ENCODE measurements at places on chromosomes 7 and 10.
A peak's percentile ranks its signal among the peaks of the same experiment; 100 is the strongest.

DNA sequence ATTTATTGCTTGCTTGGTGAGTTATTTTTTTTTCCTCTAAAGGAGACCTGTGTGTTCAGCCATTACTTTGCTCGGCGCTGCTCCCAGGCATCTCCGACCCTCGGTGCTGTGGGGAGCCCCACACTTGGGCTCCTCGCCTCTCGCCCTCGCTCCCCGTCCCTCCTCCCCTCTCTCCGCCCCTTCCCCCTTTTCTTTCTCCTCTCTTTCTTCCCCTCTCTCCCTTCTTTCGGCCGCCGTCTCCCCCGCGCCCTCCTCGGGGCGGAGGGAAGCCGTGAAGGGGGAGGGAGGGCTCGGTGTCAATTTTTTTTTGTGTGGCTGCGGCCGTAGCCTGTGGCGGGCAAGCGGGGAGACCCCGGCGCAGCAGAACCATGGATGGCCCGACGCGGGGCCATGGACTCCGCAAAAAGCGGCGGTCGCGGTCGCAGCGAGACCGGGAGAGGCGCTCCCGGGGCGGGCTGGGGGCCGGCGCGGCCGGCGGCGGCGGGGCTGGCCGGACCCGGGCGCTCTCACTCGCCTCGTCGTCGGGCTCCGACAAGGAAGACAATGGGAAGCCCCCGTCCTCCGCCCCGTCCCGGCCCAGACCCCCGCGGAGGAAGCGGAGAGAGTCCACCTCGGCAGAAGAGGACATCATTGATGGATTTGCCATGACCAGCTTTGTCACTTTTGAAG, 1.1 kb downstream of the AUTS2 start:
- DNase-seq: peak; percentile 27

DNA sequence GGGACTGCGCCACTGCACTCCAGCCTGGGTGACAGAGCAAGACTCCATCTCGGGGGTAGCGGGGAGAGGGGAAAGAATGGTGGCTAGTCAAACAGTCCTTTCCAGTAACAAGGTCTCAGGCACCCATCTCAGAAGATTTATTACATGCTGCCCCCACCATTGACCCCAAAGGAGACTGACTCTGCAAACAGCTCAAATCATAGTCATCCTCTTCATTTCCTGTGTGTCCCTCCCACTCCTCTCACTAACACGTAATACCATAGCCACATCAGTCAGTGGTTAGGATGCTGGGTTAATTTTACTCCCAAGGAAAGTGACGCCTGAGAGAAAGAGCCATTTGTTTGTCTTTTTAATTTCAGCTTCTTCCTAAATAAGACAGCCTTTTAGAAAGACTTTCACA, 56.6 kb upstream of the BET1 start:
- no peak for DNase-seq

- DNase-seq: no peak
Measured at GRCh38 chr10:24897326-24897926, 55.0 kb downstream of the PRTFDC1 start.

DNA sequence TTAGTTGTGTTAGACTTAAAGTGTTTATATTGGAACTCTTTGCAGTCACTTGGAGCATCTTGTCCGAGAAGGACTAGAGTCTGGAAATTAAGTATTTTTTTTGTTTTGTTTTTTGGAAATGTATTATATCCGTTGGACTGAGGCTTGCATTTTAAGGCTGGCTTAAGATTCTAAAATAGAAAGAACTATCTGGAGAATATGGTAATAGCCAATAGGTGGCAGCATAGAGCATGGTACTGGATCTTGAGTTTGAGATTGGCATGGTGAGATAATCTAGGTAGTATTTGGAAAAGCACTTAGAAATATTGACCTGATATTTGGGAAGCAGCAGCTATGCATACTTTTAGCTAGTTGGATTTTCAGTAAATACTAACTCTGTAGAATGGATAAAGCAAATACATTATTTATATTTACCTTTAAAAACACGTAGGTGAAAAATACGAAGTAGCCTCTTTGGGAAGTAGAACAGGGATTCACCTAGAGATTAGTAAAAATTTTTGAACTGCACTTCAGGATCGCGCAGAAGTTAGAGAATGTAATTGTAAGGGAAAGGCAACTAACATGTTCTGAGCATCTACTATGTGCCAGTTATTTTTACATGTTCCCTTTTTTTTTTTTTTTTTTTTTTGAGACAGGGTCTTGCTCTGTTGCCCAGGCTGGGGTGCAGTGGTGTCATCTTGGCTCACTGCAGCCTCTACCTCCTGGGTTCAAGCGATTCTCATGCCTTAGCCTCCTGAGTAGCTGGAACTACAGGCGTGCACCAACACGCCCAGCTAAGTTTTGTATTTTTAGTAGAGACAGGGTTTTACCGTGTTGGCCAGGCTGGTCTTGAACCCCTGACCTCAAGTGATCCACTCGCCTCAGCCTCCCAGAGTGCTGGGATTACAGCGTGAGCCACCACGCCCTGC, 78.6 kb downstream of the LCOR start:
- no peak for DNase-seq

DNA sequence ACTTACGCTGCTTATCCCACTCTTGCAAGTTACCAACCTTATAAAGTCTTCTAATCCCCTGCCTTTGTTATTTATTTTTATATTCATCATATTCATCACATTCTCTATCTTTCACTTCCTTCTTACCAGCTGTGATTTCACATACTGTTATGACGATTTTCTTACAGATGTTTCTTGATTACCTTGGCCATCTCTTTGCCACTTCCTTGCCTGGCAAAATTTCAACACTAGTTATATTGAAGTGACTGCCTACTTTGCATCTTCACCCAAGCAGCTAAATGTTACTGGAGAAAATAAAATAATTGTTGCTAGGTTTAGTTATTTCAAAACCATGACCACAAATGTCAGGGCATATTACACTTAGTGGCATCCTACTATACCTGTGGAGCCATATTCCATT, 8.8 kb upstream of the STEAP4 start:
- no peak for DNase-seq

DNA sequence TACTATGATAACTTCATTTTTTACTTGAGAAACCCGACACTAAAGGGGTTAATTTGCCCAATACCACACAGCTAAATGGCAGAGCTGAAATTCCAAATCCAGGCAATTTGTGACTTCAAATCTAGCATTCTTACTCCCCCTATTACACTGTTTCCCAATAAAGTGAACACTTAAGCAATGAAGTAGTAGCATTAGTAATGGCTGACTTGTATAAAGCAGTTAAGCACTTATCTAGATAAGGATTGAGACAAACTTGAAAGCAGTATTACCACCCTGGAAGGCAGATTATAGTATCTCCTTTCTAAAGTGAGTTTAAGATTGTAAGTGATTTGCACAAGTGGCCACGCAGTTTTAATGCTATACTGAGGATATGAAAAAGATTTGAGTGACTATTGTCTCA, 39.3 kb downstream of the WASL start:
- no peak for DNase-seq

- DNase-seq: no peak
Measured at GRCh38 chr10:45053569-45054100, 52.9 kb downstream of the ZNF22 start.

GRCh38 chr7:151167197-151167961, at the start of gene GBX1:
Gene GBX1 (minus strand): TSS chr7:151167694. CDS start chr7:151167548, 146 bp downstream.
- DNase-seq: no peak

- no peak for DNase-seq
Measured at GRCh38 chr7:148172920-148173319, 417.6 kb upstream of the C7orf33 start.

GRCh38 chr10:59977486-59977885, 71.1 kb upstream of the CCDC6 start:
- no peak for DNase-seq

DNA sequence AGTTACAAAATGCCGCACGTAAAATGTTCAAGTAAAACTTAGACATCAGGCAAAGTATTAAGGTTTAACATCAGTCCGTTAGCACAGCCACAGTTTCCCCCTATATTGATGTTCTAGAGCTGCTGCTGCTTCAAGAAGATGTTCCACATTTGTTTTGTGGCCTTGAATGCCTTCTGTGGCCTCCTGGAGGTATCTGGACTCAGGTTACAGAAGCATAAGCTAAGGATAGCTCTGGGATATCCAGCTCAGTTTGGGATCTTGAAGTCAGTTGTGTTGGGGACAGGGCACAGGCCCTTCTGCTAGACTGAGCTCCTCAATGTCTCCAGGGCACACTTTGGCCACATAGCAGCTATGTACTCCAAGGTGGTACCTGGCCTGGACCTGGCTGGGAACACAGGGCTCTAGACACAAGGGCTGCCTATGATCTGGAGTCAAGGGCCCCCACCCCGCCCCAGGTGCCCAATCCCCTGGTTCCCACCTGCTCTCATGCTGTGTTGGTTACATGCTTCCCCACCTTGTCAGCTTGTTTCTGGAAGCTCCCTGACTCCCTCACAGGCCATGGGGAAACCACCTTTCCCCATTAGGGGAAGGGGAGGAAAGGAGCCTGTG, 4.7 kb downstream of the PYROXD2 start:
- no peak for DNase-seq

DNA sequence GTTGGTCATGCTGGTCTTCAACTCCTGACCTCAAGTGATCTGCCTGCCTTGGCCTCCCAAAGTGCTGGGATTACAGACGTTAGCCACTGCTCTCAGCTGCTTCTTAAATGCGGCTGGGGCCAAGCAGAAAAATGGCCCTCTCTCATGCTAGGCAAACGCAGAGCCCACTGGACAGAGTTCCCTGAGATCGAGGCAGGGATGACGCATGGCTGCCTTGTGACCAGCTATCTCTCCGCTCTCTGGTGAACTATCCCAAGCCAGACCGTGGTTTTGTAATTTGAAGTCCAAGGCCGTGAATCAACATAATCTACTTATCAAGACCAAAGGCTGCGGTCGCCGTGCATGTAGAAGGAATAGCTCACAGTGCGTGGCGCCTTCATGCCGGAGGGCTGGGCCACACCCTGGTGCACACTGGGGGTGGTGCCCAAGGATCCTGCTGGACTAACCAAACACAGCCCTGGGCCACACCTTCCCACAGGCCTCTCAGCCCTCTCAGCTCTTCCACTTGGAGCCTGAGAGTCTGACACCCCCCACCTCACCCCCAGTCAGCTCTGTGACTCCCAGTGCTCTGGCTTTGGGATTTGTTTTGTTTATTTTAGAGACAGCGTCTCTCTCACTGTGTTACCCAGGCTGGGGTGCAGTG, 88.1 kb upstream of the CUX1 start:
- peak; percentile 44 for DNase-seq

DNA sequence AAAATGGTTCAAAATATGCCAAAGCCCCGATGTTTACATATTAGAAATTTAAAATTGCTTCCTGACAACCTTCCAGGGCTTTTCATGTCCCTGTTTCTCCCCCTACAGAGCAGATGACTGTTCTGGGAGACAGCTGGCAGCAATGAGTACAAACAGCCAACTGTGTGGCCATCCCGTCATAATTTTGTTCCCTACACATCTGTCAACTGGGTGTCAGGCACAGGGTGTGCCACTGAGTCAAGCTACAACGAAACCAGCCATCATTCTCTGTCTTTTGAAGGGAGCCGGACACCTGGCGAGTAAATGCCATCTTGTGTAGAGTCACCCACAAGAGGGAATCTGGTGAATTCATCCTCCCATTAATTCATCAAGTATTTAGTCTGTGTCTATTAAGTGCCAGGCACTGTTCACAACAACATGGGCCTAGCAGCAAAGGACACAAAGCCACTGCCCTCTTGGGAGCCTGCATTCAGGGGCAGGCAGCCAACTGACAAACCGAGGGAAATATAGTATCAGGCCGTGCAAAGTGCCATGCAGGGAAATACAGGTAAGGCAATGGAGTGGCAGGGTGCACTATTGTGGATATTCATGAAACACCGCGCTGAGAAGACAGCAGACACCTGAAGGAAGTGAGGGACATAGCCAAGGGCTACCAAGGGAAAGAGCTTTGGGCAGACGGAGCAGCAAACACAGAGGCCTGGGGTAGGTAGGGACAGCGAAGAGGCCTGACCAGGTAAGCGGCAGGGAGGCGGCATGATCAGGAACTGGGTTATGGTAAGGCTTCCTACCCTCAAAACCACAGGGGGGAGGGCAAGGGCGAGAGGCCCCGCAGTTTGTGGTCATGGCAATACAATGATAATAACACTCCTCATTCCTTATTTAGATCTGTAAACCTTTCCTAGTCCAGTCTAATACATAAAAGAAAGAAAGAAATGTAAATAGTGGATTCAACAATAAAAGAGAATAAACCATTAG, 213.6 kb downstream of the FAM107B start:
- no peak for DNase-seq

GRCh38 chr7:100156331-100157068, 2.0 kb downstream of the TRAPPC14 start:
- DNase-seq: no peak

GRCh38 chr7:26485367-26485934, 193.8 kb downstream of the SNX10 start:
- DNase-seq: no peak

Measured in DMS153 (cell line).